ENCODE measurements at places on chromosomes 3 and 15. TPM values are rescaled to one million over a fixed set of nuclear protein-coding genes. Genes with fewer than 3 reads are reported as not detected.

The THAP10 gene
- 4.2 TPM for total RNA-seq

The CHST13 gene
- total RNA-seq, result 0.34 TPM

GRCh38 chr15:85606738-85607137, 188.0 kb downstream of the KLHL25 start:
- no peak for DNase-seq

The BFSP2 gene
- total RNA-seq, result not detected

The EBLN2 gene
- total RNA-seq, result 1.2 TPM

GRCh38 chr3:186142393-186142932, 33.6 kb upstream of the ETV5 start:
- DNase-seq, result no peak

GRCh38 chr3:123021388-123021787, 6.2 kb downstream of the SEMA5B start:
- DNase-seq, result no peak

The RNF13 gene
- 64.3 TPM for total RNA-seq

- no peak for DNase-seq
Measured at GRCh38 chr3:95615592-95616310, 1198.6 kb upstream of the EPHA6 start.

The GOLGA6D gene
- not detected for total RNA-seq

The LSAMP gene
- total RNA-seq, result 6.2 TPM

The GORASP1 gene
- 48.4 TPM for total RNA-seq

DNA sequence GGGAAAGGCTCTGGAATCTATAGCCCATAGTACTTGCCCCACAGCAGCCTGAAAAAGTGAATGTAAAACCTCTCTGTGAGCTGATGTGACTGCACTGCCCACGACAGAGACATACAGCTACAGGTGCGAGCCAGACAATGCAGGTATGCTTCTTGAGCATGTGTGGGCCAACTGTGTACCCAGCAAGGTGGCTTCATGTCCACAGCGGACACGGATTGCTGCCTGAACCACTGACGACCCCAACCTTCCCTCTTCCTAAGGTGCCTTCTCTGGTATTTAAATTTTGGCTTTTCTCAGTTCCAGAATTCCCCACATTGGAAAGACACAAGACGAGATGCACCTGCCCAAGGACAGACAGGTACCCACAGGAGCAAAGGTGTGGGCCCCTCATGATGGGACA, 65.8 kb downstream of the SCN5A start:
- no peak for DNase-seq

GRCh38 chr3:99663977-99664376, 25.6 kb downstream of the COL8A1 start:
- peak; percentile 56 for DNase-seq

The CIP2A gene
- total RNA-seq, result 2.5 TPM

The IL17RC gene
- 48.1 TPM for total RNA-seq
